ENCODE measurements at places on chromosomes 2 and 18. TPM values are rescaled to one million over a fixed set of nuclear protein-coding genes. Genes with fewer than 3 reads are reported as not detected.

DNA sequence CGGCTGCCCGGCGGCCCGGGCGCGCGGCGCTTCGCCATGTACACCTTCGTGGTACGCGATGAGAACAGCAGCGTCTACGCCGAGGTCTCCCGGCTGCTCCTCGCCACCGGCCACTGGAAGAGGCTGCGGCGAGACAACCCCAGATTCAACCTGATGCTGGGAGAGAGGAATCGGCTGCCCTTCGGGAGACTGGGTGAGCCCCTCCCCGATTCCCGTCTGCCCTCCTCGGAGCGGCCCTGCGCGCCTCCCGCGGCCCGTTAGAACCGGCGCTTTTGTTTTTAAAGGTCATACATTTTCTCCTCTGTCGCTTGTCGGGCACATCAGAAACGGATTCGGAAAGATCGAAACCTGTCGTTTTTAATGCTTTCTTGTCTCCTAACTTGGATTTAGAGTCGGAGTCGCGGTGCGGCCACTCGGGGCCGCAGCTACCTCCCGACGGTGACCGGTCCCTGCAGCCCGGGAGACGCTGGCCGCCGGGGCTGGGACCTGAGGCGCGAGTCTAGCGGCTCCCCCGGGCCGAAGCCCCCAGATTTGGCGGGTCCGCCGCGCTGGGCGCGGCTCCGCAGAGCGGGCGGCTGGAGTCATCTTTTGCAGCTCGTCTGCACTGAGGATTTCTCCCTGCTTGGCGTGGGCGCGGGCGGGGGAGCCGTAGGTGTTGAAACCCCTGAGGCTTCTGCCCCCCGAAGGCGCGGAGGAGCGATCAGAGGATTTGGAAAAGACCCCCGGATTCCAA, 519 bp downstream of the TTL start:
- DNase-seq: peak; percentile 38

DNA sequence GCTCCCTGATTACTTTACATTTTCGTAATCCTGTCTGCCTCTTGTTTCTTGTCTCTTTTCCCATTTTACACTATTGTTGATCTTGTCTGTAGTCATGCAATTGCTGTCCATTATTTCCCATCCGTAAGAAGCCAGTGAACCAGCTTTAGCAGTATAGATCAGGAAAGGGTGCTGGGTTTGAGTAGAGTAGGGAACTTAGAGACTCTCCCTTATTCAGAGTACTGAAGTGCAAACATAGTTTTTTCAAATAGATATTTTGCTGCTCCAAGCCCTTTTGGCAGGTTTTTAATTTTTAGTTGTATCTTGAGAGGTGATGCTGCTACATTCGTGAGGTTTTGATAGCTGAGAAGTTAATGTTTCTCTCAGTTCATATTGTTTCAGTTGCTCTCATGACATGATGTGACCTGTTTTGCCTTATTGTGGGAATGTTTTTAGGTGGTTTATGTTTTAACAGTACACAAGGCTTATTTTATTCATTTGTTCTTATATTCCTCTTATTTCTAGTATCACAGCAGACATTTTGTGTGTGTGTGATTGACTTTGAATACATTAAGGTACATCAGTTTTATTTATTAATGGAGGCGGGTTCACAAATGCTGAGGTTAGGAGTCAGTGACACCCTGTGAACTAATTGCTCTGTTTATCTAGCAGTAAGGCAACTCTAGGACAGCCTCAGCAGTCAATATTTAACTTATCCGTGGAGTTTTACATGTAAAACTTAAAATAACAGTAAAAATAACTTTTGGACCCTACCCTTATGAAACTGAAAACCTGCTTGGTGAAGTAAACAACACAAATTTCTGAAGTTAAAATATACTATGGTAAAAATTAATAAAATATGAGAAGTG, 118.4 kb downstream of the ZNF407 start:
- no peak for DNase-seq

The PXDN gene
- 140 TPM for total RNA-seq

DNA sequence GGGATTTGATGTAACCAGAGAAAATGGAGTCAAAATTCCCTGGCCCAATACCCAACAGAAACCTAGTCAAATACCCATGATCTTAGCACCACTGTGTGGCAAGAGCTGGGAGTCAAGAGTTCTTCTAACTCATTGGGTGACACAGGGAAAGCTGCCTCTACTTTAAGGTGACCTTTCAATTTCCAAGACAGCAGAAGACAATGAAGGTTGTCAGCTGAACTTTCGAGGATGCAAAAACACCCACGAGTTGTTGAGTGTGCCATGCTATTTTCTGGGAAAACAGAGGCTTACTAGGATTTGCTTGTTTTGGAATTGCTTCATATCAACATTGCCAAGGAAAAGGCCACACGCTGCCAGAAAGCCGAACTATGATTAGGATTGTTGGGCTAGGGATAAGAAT, 61.6 kb upstream of the CYRIA start:
- DNase-seq: no peak
